Stimulated activated CD4-positive, alpha-beta T cell treated with anti-CD3 and anti-CD28 coated beads, Interleukin-1b, Interleukin-23, amount 100 ng/mL, for 1 hour (primary cell): ENCODE measurements at places on chromosomes 1 and 21.

DNA sequence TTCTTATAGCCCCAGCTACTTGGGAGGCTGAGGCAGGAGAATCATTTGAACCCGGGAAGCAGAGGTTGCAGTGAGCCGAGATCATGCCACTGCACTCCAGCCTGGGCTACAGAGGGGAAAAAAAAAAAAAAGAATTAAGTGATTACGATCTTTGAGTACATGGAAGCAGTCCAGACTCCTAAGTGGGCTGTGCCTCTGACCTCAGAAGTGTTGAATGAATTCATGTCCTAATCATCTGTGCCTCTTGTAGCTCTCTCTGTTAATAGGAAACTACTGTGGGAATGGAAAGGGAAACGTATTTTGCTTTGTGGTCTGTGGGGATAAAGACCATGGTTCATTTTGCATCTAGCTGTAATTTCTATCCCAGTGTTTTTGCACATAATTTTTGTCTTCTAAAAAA lies 8.4 kb upstream of the IVNS1ABP start:
- DNase-seq = no peak

DNA sequence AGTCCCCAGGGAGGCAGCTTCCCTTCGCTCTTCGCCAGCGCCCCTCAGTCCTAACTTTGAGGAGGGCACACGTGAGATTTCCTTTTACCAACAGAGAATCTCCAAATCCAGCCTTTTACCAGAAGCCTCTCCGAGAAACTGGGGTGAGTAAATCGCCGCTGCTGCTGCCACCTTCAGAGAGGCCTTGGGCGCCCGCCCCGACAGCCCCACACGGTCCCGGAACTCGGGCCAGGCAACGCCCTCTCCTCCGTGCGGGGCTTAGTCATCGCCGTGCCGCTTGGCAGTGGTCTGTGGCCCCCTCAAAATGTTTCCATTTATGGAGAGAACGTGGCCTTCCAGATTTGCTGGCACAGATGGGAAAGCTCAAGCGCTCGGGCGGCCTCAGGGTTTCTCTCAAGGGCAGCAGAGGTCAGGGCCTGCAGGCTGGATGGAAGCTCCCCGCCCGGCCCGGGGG lies 41.4 kb upstream of the COL6A2 start:
- DNase-seq = no peak

- no peak for DNase-seq
Measured at GRCh38 chr1:206649261-206649921, 14.1 kb downstream of the DYRK3 start.

GRCh38 chr21:35606146-35606545 lies 454.2 kb downstream of the SETD4 start:
- DNase-seq = no peak

GRCh38 chr1:235077571-235078479 lies 50.8 kb downstream of the TOMM20 start:
- no peak for DNase-seq

DNA sequence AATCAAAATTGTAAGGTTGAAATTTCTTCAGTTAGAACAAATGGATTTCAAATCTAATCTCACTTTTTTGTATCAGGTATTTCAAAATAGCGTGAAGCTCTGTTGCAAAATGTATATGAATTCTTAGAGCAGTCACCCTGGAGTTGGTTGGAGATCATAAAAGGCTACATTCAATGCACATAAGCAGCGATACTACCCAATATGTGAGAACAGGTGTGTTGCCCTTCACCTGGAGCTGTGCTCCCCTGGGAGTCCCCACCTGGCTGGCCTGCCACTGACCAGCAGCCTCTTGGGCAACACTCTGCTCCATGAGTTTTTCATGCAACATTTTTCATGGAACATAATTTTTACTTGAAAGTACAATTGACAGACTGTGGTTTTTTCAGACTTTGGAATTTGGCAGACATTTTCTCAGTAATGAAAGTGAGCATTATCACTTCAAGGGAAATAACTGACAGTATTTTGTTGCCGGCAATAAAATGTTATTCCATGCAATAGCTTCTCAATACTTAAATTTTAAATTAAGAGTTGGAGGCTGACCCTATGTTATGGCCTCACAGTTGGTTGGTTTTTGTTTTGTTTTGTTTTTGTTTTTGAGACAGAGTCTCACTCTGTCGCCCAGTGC lies 95.1 kb downstream of the ST3GAL3 start:
- no peak for DNase-seq

- DNase-seq = no peak
Measured at GRCh38 chr21:39724944-39725343, 20.0 kb upstream of the IGSF5 start.
